ENCODE measurements at places on chromosomes 5 and 9. TPM values are rescaled to one million over a fixed set of nuclear protein-coding genes. Genes with fewer than 3 reads are reported as not detected.

The ZNF879 gene
- polyA plus RNA-seq: 8.4 TPM

The PCDHGA10 gene
- polyA plus RNA-seq: 1.2 TPM

The TRAF1 gene
- polyA plus RNA-seq: 3.9 TPM

The TBC1D13 gene
- polyA plus RNA-seq: 15.5 TPM

DNA sequence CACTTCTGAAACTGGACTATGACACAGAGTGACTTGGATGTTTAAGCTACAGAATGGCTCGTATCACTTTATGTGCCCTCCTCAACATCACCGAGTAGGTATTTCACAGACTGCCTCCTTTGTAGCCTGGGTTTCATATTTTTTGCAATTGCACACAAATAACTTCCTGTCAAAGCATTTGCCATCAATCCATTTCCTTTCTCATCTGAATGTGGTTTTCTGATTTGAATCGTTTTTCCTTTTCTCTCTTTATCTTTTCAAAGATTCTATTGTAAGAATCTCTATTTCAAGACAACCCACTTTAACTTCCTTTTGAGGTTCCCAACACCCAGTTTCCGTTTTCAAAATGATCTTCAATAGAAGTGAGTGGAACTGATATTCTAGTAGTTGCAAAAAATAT, 563.8 kb upstream of the ARRDC3 start:
- DNase-seq: no peak

- no peak for DNase-seq
Observed at GRCh38 chr5:156942064-156942463, 21.0 kb downstream of the TIMD4 start.

DNA sequence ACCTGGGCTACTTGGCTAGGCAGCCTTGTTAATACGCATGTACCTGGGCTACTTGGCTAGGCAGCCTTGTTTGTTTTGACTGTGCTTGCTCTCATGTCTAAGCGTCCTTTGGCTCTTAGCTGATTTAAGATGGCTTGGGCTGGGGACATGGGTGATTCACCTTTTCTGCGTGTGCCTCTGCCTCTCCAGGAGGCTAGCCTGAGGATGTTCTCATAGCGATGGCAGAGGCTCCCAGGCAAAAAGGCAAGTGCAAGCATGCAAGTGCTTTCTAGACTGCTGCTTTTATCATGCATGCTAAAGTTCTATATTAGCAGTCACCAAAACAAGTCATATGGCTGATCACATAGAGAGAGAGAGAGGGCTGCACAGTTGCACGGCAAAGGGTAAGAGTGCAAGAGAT, 300.5 kb downstream of the IRX1 start:
- DNase-seq: no peak

The SPINK6 gene
- not detected for polyA plus RNA-seq

The CNTFR gene
- polyA plus RNA-seq: 11.8 TPM

DNA sequence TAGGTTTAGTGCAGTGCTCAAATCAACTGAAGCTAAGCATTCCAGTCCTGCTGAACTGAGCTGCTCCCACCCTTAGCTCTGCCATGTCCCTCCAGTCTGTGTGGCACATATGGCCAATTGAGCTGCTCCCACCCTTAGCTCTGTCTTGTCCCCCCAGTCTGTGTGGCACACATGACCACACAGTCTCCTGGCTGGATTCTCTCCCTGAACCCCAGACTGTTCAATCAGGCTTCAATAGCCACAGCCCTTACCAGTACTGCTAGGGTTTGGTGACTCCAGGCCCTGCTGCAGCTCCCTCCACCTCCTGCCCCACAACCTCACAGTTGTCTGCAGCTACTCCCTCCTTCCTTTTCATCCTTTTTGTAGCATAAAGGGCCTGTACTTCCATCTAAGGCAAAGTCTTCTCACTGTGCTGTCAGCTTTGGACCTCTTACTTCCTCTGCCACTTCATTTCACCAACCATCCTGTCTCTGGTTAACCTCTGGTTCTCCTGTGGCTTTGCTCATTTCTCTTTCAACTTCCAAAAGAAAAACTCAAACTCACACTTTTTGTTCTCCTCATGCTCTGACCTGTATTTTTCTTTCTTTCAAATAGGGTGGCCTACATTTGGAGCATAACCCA, 50.8 kb downstream of the ADAMTS12 start:
- no peak for DNase-seq

- DNase-seq: no peak
Observed at GRCh38 chr5:172636279-172637050, 4.6 kb upstream of the NEURL1B start.

DNA sequence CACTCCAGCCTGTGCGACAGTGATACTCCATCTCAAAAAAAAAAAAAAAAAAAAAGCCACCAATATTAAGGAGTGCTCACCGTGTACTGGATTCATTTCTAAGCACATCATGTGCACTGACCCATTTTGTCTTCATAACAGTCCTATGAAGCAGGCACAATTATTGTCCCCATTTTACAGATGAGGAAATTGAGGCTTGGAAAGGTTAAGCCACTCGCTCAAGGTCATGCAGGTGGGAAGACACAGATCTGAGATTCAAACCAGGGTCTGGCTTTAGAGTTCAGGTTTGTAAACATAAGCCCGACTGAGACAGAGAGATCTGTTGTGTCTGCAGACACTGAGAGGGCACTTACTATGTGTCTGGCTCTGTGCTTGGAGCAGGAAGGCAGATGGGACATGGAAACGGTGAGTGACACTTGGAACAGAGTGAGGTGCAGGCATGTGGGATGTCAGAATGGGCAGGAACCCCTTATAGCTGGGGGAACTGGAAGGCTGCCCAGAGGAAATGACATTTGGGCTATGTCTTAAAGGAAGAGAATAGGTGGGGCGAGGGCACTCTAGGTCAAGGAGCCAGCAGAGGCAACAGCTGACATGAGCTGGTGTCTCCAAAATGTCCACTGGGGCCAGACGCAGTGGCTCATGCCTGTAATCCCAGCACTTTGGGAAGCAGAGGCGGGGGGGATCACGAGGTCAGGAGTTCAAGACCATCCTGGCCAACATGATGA, 69.9 kb downstream of the STK10 start:
- DNase-seq: no peak

- DNase-seq: peak; percentile 32
Observed at GRCh38 chr5:176446884-176447590, 1.1 kb upstream of the FAF2 start.

DNA sequence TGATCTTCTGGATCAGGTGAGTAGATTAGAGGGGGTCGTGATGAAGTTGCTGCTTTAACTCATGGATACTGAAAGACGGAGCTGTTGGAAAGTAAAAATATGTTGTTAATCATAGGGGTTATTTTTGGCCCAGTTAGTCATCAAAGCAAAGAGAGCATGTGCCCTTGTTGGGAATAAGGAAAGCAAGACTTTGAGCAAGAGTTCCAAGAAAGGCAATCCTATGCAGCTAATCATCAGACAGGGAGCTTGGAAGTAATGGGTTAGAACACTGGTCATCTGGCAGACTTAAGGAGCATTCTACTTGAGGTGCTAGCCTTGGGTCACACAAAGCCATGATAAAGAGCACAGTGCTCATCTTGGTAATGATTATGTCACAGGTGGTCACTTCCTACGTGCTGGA, 18.3 kb downstream of the ASPN start:
- no peak for DNase-seq

- no peak for DNase-seq
Observed at GRCh38 chr5:126538579-126538978, 56.4 kb downstream of the ALDH7A1 start.

DNA sequence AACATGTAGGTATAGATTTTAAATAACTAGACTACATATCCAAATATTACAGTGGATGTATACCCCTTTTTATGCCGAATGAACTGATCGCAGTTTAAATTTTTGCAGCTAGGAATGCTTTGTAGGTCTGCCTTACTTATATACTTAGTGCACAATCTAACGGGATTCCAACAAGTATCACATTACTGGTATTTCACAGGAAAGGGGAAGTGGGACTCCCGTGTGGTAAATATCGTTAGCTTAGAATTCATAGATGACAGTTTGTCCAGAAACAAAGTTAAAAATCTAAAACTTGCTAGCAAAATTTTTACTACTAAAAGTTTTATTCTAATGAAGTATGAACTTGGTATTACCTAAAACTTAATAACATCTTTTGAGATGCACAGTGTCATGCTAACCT, 193.5 kb upstream of the TLX3 start:
- DNase-seq: no peak

The RNF208 gene
- 7.7 TPM for polyA plus RNA-seq

DNA sequence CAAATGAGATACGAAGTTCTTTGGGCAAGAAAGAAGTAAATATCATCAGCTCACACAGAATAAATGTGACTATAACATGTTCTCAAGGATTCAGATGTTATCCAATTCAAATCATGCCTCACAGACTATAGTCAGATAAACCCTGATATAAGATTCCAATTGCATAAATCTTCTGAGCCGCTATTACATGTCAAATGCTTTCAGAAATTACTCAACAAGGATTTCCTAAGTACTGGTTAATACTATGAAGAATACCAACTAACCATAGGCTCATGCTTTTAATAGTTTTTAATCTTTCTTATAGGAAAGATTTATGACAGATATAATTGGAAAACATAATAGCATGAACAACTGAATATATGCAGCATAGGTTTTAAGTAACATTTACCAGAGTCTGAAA, 73.6 kb downstream of the BAAT start:
- DNase-seq: no peak

The GALNT12 gene
- 7.5 TPM for polyA plus RNA-seq

- DNase-seq: no peak
Observed at GRCh38 chr5:146005264-146005663, 68.9 kb downstream of the SH3RF2 start.

DNA sequence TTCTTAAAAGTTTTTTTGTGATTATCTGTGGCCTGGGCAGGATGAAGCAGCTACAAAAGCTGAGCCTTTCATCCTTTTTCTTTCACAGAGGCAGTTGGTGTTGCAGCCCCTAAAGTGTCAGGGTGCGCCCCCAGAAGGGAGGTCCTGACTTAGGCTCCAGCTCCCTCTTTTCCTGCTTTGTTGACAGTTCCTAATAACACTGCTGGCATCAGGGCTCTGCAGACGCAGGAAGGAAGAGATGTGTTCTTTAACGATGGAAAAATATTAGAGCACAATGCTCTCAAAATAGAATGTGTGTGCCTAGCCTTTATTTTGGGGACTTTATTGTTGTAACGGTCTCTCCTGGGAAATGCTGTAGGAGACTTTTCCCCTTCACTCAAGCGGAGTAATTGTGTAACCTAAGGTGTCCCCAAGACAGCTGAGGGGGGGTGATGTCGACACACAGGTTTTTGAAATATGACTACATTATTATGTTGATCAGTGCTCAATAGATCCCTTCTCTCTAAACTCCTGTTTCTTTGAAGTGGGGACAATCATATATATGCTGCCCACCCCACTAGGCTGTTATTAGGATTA, 135.6 kb downstream of the SEMA6A start:
- DNase-seq: no peak

The FOXD4 gene
- polyA plus RNA-seq: 0.42 TPM

DNA sequence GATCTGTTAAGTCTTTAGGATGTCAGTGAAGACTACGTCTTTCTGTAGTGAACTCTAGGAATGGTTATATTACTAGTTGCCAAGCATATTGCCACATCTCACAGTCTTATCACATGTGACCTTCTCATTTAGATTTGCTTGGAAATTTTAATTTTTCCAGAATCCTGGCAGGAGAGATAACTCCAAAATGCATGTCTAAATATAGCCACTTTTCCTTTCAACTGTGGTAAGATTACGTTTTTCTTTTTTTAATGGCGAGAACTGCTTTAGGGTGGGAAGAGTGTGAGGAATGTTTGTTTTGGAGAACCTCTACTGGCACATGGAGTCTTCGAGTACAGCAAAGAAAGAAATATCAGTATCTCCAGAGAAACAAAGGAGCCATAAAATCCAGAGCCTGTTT, 91.7 kb upstream of the ADAMTSL1 start:
- DNase-seq: no peak

- DNase-seq: peak; percentile 83
Observed at GRCh38 chr5:179820483-179821297, at the start of gene SQSTM1. SQSTM1 (plus strand) TSS chr5:179820905; CDS start chr5:179820937, 32 bp downstream.

The ARL10 gene
- 8.3 TPM for polyA plus RNA-seq

GRCh38 chr5:79829260-79829659, 139.6 kb downstream of the CMYA5 start:
- DNase-seq: no peak

- no peak for DNase-seq
Observed at GRCh38 chr9:95635986-95636671, 119.4 kb upstream of the PTCH1 start.

- DNase-seq: no peak
Observed at GRCh38 chr5:51095486-51095885, 287.8 kb upstream of the ISL1 start.

- no peak for DNase-seq
Observed at GRCh38 chr9:97512966-97513560, 11.6 kb downstream of the TMOD1 start.

- DNase-seq: peak; percentile 61
Observed at GRCh38 chr5:74767579-74767913, 497 bp downstream of the NSA2 start.

The TMEM141 gene
- polyA plus RNA-seq: 80.4 TPM

- DNase-seq: no peak
Observed at GRCh38 chr9:123999661-124000060, 11.9 kb upstream of the LHX2 start.

GRCh38 chr5:56128113-56128512, 105.0 kb downstream of the ANKRD55 start:
- DNase-seq: no peak

The F2R gene
- polyA plus RNA-seq: 28.0 TPM

DNA sequence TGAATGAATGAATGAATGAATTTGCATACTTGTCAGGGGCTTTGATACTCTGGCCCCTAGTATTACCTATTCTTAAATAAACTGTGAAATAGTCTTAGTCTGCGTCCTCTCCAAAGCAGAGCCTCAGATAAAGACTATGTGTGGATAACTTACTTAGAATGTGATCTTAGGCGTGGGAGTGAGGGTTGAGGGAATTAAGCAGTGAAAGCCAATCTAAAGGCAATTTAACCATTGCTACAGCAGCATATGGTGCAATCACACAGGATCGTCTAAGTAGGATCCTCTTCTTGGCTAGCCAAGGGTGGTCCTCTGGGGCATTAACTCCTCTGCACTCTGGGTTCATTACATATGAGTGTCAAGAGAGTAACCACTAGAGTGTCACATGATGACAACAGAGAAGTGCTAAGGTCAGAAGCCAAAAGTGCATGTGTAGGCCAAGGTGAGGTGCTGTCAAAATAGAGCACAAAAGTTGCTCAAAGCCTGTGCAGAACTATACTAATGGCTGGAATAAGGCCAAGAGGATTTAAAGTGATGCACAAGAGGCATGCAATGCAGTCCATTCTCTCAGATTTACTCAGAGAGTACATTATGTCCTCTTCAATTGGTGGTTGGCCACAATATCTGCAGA, 274.4 kb upstream of the SEMA6A start:
- no peak for DNase-seq

The PCDHGB4 gene
- 1.0 TPM for polyA plus RNA-seq

The CDK9 gene
- 77.1 TPM for polyA plus RNA-seq

- no peak for DNase-seq
Observed at GRCh38 chr9:131986089-131986488, 93.6 kb downstream of the MED27 start.

The CHSY3 gene
- 1.3 TPM for polyA plus RNA-seq

The SOWAHA gene
- polyA plus RNA-seq: 0.46 TPM

Data from testis (tissue), 5 donors.